ENCODE measurements at places on chromosomes 3 and 15. TPM values are rescaled to one million over a fixed set of nuclear protein-coding genes. Genes with fewer than 3 reads are reported as not detected.

GOLGA8J gene
- total RNA-seq: not detected

ARPP21 gene
- 0.07 TPM for total RNA-seq

SPINT1 gene
- total RNA-seq: 1.7 TPM

PPM1L gene
- total RNA-seq: 1.8 TPM

RNU5B-1 gene
- total RNA-seq: not detected

BMF gene
- 2.5 TPM for total RNA-seq

ZDHHC19 gene
- total RNA-seq: not detected

GATM gene
- total RNA-seq: 0.46 TPM

CCDC39 gene
- total RNA-seq: not detected

MAGEL2 gene
- total RNA-seq: under 0.01 TPM
